Natural killer cell (primary cell): ENCODE measurements at places on chromosomes 16 and 17. TPM values are rescaled to one million over a fixed set of nuclear protein-coding genes. Genes with fewer than 3 reads are reported as not detected.
A peak's percentile ranks its signal among the peaks of the same experiment; 100 is the strongest.

The KRTAP16-1 gene
- 0.16 TPM for total RNA-seq

The HS3ST2 gene
- total RNA-seq, result not detected

The HOXB2 gene
- total RNA-seq, result 30.5 TPM

The PRR15L gene
- total RNA-seq, result not detected

The ALDH3A1 gene
- not detected for total RNA-seq

The DYNLRB2 gene
- not detected for total RNA-seq

The SLC2A4 gene
- not detected for total RNA-seq

The CCL15 gene
- total RNA-seq, result not detected

The EFTUD2 gene
- total RNA-seq, result 135 TPM

The GPR179 gene
- total RNA-seq, result not detected

The ZNF75A gene
- 44.6 TPM for total RNA-seq

The RASD1 gene
- 1.2 TPM for total RNA-seq

The APOH gene
- total RNA-seq, result not detected

The UNC13D gene
- 269 TPM for total RNA-seq

DNA sequence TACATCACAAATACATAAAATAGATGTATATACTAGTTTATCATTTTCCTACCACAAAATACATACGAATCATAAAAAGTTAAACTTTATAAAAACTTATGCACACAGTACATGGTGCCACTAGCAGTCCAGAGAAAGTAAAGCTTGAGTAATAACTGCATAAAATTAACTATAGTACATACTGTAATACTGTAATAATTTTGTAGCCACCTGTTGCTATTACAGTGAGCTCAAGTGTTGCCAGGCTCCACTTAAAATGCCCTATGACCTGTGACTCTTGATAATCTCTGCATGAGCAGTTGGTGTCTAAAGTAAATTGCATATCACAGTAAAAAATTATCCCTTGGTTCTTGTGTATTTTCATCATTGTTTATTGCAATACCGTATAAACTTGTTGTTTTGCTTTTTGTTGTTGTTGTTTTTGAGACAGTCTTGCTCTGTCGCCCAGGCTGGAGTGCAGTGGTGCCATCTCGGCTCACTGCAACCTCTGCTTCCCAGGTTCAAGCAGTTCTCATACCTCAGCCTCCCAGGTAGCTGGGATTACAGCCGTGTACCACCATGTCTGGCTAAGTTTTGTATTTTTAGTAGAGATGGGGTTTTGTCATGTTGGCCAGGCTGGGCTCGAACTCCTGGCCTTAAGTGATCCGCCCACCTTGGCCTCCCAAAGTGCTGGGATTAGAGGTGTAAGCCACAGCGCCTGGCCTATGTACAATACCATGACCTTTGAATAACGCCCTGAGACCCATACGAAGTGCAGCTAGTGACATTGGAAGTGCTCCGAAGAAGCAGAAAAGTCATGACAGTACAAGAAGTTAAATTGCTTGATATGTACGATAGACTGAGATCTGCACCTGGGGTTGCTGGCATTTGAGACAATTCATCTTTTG, 6.6 kb downstream of the LUC7L3 start:
- no peak for DNase-seq

- no peak for DNase-seq
These were observed 29.0 kb downstream of the FCSK start for GRCh38 chr16:70483426-70483825.

GRCh38 chr17:1899403-1900000, 69.7 kb downstream of the RPA1 start:
- no peak for DNase-seq

DNA sequence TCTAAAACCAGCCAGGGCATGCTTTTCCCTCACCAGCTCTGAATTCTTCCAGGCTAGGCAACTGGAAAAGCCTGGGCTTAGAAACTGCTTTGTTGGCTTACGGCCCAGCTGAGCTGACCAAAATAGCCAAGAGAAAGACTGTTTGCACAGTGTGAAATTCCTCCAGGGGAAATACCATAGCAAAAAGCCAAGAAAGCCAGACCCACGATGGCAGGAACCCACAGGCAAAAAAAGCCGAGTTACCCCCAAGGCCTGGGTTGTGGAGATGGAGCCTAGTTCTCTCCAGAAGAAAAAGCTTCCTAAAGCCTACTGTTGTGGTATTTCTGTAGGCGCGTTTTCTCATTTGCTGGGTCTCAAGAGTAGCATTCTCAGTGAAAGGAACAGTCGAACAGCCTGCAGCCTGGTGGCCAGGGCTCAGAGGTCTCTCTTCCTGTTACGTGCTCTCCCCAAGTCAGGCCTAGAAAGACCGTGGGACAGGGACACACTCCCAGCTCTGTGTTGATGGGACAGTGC, 9.2 kb downstream of the SP2 start:
- DNase-seq, result no peak

DNA sequence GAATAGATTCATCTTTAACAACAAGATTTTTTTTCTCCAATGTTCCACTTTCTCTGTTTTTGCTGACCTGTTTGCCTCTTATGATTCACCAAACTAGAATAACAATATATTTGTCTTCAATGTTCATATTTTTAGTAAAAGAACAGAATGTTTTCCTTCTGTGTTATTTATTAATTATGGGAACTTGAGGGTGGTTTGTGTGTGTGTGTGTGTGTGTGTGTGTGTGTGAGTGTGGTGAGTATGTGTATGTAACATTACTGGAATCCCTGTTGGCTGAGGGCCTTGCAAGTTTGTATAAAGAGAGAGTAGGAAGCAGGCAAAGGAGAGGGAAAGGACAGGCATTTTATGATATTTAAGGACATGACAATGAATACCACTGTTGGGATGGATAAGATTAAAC, 13.8 kb downstream of the STXBP4 start:
- DNase-seq, result no peak

GRCh38 chr16:10168258-10168657, 14.0 kb downstream of the GRIN2A start:
- DNase-seq, result no peak

DNA sequence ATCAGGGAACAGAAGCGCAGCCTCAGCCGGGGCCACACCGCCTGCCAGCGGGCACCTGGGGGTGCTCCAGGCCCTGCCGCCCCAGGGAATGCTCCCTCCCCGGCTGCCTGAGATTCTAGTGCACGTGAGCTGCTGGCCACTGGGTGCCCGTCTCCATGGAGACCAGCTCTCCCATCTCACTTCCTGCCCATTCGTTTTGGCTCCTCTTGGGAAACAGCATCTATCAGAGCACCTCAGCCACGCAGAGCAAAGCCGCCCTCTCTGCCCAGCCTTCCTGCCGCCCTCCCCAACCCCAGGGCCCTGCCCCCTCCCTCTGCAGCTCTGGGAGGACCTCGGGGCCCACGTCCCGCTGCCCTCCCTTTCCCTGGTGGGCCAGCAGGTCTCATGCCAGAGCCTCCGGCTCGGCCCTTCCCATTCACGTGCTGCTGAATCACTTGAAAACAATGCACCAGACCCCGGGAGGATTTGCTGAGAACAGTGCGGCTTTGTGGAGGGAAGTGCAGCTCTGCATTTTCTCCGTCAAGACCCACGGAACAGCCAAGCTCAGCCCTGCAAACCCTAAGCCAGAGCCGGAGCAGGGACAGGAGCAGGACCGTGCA, 19.4 kb downstream of the CEP295NL start:
- peak; percentile 22 for DNase-seq

GRCh38 chr17:31580706-31581490, 189.4 kb downstream of the RAB11FIP4 start:
- DNase-seq, result peak; percentile 11

DNA sequence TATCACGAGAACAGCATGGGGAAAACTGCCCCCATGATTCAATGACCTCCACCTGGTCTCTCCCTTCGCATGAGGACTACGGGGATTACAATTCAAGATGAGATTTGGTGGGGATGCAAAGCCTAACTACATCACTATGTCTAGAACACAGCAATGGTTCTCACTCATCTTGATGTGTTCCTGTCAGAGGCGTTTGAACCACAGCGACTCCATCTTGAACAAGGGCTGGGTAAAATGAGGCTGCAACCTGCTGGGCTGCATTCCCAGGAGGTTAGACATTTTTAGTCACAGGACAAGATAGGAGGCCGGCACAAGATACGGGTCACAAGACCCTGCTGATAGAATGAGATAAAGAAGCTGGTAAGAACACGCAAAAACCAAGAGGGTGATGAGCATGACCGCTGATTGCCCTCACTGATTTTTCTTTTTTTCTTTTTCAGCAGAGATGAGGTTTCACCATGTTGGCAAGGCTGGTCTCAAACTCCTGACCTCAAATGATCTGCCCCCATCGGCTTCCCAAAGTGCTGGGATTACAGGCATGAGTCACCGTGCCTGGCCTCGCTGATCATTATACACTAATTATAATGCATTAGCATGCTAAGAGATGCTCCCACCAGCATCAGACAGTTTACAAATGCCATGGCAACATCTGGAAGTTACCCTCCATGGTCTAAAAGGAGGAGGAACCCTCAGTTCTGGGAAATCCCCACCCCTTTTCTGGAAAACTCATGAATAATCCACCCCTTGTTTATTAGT, 3.0 kb upstream of the PPY start:
- no peak for DNase-seq

- DNase-seq, result peak; percentile 36
These were observed 8.7 kb upstream of the PRKCB start for GRCh38 chr16:23827057-23827456.

- DNase-seq, result no peak
These were observed 45.1 kb downstream of the NOG start for GRCh38 chr17:56638591-56639051.

- DNase-seq, result no peak
These were observed 2.2 kb downstream of the CEP295NL start for GRCh38 chr17:78900816-78901215.

- no peak for DNase-seq
These were observed 35.4 kb downstream of the ARSG start for GRCh38 chr17:68326681-68327080.

GRCh38 chr16:19505600-19506303, 16.1 kb downstream of the GDE1 start:
- no peak for DNase-seq

GRCh38 chr17:39667262-39667944, 850 bp upstream of the PNMT start:
- DNase-seq, result peak; percentile 27

- DNase-seq, result no peak
These were observed 124.7 kb downstream of the CDH11 start for GRCh38 chr16:64997121-64997520.

DNA sequence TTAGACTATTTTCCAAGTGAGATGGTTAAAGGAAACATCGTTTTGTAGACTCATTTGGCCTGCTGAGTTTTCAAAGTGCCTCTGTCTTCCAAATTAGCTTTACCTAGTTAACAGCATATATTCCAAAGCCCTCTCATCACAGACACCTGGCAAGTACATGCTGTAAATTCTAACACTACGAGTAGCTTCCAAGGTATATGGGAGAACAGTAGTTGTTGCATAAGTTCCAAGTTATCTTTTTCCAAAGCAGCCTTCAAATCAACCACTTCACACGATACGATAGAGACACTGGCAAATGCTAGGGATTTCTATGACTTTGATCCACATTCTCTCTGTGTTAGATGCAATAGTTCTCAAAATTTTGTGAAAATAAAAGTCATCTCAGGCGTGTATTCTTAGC, 299.3 kb downstream of the CNTNAP4 start:
- DNase-seq, result no peak

DNA sequence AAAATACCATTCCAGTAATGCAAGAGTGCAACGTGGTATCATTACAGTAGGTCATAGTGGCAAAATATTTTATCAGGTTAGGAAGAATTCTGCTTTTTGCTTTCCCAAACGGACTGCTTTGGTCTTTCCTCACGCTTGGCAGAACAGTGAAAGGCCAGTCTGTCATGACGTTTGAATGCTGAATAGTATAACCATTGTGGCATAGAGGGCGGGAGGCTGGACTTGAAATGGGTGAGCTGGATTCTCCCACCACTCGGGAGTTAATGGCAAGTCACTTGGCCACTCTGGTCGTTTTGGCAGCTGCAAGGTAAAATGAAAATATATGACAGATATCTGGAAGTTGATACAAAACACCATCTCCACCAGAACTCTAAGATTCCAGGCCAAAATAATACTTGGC, 391.2 kb downstream of the MAF start:
- no peak for DNase-seq

DNA sequence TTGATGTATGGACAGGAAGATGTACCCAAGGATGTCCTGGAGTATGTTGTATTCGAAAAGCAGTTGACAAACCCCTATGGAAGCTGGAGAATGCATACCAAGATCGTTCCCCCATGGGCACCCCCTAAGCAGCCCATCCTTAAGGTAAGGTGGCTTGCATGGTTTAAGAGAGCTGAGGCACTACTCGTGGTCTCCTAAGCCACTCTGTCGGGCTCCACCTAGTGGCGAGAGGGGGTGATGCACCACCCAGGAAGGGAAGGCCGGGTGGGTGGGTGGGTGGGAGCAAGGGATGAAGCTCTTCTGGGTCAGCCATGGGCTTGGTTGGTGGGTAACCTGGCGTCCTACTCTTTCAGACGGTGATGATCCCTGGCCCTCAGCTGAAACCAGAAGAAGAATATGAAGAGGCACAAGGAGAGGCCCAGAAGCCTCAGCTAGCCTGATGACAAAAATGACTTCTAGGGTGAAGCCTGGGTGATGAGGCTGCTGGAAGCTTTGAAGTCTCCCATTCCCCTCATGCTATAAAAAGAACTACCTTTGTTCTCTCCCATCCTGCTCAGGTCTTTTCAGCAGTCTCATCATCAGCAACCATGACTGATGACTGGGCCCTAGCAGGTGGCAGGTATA, 21.5 kb downstream of the GPR179 start:
- DNase-seq, result peak; percentile 65

DNA sequence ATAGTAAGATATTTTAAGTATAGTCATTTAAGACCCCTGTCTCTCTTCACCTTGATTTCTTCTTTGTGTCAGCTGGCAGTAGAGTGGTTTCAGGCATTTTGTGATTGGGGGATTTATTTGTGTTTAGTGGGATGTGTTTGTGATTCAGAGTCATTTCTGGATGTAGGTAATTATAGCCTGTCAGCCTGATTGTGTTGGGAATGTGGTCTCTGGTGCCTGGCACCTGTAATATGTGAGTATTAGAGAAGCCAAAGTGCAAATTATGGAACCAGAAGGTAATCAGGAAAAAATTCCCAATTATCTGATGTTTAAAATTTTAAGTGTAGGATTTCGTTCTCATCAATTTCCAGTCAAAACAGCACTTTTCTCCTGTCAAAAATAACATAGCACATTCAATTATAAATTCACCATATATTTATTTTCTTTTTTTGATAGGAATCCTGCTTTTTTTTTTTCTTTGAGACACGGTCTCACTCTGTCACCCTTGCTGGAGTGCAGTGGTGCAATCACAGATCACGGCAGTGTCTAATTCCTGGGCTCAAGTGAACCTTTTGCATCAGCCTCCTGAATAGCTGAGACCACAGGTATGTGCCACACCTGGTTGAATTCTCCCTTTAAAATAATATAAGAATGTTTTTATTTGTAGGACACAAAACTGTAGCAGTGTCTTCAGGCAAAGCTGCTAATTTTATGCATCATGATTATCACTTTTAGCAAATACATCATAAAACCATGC, 42.7 kb downstream of the ATF7IP2 start:
- no peak for DNase-seq
